ENCODE measurements at places on chromosomes 5 and 9.

- DNase-seq = no peak
Observed at GRCh38 chr9:4069457-4070153, 230.3 kb downstream of the GLIS3 start.

DNA sequence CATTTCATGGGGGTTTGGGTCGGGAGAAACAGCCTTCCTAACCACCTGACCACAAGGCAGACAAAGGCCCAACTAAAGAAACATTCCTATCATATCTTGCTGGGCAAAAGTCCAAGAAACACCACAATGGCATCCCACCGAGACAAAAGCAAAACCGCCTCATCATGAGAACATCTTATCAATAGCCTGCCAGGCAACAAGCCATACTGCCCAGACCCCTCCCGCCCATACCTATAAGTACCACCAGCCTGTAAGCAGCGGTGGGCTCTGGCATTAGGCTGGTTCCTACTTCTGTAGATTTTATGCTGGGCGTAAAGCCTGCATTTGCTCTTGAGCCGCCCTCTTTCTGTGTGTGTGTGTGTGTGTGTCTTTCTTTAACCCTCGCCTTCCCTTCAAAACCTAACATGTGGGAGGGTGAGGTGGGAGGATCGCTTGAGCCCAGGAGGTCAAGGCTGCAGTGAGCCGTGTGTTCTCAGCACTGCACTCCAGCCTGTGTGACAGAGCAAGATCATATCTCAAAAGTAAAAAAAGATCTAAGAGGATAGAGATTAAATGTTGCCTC is 56.9 kb downstream of the PDE6A start:
- peak; percentile 91 for DNase-seq

- peak; percentile 94 for DNase-seq
Observed at GRCh38 chr5:141560725-141561483, 57.9 kb downstream of the DIAPH1 start.

GRCh38 chr5:134103397-134103796 is 11.1 kb upstream of the TCF7 start:
- no peak for DNase-seq

DNA sequence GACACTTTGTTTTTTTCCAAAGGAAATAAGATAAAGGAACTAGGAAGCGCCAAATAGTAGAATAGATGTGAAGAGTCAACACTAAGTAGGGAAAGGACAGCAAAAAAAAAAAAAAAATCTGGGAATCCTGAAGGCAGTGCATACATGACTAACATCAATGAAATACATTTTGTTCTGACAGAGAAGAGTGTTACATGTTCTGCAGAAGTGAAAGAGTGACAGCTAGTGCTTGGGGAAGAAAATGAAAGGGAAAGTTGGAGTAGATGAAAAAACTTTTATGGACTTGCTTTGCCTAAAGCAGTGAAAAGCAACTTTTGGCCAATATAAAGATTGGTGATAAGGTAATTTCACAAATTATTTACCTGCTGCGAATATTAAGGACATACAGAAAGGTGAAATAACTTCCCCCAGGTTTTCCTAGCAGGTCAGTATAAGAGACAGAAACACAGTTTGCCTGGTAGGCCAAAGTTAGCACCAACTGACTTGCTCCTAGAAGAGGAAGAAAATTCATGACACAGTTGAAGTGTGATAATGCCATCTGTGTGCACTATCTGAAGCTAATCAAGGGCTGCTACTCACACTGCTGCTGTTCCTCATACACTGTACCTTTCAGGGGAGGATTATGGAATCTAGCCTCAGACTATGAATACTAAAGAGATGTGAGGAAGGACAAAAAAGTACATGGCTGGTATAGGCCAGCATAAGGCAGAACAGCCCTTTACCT is 38.6 kb downstream of the RANBP6 start:
- no peak for DNase-seq

DNA sequence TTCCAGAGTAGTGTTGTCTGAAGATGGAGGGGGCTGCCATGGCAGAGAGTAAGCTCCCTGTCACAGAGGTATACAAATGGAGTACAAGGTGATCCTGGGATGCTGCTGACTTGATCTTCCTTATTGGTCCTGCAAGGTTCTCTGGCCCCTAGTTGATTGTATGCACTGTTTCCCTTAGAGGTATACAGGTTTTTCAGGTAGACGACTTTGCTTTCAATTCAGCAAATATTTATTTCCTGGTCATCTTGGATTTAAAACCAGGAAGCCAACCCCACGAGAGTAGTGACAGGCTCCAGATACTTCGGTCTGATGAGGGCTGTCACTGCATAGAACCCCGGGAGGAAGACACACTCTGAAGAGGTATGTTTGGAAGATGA is 16.5 kb upstream of the TRIM14 start:
- DNase-seq = no peak

- DNase-seq = no peak
Observed at GRCh38 chr5:72457491-72457890, 49.7 kb downstream of the ZNF366 start.

- DNase-seq = peak; percentile 84
Observed at GRCh38 chr5:150458802-150459557, 9.4 kb upstream of the RPS14 start.

- no peak for DNase-seq
Observed at GRCh38 chr5:24135536-24135935, 509.2 kb downstream of the CDH10 start.

GRCh38 chr5:154784856-154785255 is 29.7 kb downstream of the LARP1 start:
- no peak for DNase-seq

- no peak for DNase-seq
Observed at GRCh38 chr9:111023128-111023527, 15.1 kb downstream of the LPAR1 start.

DNA sequence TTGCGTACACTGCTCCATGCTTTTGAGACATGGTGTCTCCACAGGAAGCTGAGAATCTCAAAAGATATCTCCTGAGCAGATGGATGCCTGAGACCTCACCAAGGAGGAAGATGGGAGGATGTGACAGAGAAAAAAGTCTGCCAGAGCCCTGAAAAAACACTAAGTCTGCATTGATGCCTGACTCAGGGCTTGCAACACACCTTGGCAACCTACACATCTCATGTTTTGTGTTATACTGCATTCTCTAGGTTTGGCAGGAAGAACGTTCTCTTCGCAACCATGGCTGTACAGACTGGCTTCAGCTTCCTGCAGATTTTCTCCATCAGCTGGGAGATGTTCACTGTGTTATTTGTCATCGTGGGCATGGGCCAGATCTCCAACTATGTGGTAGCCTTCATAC is 19.2 kb downstream of the SLC22A4 start:
- DNase-seq = no peak

DNA sequence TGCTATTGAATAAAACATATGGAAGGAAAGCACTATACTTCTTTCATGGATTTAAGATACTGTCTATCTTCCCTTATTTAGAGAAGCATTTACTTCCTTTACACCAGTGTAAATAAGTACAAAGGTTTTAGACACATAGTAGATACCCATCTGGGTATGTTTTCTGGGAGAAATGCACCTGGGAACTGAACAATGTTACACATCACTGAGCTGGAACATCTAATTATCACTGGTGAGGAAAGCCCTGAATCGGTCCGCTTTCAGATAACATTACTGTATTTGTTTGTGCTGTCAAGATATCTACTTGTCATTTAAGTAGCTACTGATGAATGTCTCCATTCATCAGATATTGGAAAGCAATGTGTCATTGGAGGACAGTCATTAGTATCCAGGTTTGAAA is 964.7 kb upstream of the PTPRD start:
- DNase-seq = no peak

DNA sequence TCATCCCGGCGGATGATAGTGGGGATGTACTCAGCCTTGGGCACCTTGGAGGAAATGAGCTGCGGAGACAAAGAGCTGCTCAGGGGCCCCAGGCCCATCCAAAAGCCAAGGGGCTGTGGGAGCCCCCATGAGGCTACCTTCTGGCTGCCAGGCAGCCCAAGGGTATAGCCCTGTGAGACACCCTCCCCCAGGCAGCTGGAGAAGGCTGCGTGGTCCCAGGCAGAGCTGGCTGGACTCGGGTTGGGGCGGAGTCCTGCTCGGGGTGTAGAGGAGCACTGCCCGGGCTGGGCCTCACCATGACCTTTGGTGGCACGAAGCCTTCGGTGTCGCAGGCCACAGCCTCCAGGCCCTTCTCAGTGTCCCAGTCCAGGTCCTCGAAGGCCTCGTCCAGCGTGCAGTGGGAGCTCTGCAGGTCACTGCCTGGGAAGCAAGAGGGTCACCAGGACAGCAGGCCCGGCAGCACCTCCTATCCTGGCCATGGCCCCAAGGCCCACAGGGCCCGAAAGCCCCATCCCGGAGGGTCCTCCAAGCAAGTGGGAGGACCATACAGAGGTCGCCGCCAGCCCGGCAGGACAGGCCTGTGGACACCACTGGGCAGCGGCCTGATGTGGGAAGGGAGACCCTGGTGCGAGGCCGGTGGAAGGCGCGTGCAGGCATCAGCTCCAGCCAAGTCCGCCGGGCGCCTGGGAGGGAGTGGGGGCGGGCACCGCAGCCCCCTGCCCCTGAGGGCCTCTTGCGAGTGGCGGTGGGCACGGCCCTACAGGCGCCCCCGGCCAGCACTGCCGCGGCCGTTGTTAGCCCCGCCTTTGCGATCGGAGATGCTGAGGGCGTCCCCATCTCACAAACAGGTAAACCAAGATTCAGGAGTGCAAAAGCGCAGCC is 6.1 kb downstream of the NSMF start:
- DNase-seq = no peak

GRCh38 chr5:61650661-61651060 is 318.6 kb downstream of the ZSWIM6 start:
- DNase-seq = no peak

GRCh38 chr9:38619556-38620447 is 594 bp downstream of the ANKRD18A start:
- DNase-seq = no peak

GRCh38 chr9:21255538-21256212 is 15.9 kb upstream of the IFNA14 start:
- DNase-seq = no peak

DNA sequence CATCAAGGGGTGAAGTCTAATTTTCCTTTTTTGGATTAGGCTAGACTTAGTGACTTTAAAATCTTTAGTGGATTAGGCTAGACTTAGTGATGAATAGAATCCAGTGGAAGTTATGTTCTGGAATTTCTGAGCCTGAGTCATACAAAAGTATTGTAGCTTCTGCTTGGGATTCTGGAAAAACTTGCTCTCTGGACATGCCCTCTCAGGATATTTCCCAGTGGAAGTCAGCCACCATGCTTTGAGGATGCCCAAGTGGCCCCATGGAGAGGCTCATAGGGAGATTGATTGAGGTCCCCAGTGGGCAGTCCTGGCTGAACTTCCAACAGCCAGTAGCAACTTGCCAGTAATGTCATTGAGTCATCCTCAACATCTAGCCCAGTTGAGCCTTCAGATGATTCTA is 112.4 kb upstream of the PRLR start:
- DNase-seq = no peak

GRCh38 chr5:103259705-103260355 is 1.3 kb downstream of the MACIR start:
- DNase-seq = no peak

DNA sequence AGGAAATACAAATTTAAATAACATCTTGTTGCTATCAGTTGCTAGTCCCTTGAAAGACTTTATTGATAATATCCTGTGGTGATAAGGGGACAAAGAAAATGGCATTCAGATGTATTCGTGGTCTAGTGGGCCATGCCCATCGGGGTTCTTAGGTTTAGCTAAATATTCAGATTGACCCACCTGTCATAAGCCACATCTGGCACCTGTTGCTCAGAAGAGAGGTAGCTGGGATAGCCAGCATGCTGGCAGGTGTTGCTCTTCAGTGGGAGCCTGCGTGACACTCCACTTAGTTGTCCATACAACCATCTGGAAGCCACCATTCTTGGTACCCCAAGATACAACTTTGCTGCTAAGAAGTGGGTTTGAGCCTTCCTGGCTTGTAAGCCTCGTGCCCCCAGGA is 36.7 kb downstream of the F2RL2 start:
- DNase-seq = no peak

GRCh38 chr9:13993632-13994185 is 320.2 kb downstream of the NFIB start:
- DNase-seq = no peak

- no peak for DNase-seq
Observed at GRCh38 chr9:25078202-25078601, 532.5 kb upstream of the IZUMO3 start.

- DNase-seq = peak; percentile 80
Observed at GRCh38 chr5:106397700-106398099, 1273.0 kb downstream of the EFNA5 start.

GRCh38 chr5:137627706-137628105 is 108.2 kb downstream of the KLHL3 start:
- DNase-seq = no peak

DNA sequence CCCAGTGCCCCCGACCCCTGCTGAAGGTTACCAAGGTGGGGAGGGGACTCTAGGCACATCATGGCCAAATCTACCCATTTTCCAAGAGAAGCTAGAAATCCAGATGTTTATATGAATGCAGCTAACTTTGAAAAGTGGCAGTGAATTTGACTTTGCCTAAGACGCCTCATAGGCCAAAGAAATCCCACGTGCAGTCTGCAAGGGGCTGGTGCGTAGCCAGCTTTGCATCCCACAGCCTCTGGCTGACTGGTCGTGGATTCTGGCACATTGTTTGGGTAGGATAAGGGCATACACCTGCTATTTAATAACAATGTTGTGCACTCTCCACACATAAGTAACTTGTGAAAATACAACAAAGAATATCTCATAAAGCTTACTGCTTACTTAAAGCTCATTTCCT is 3.5 kb upstream of the GADD45G start:
- DNase-seq = no peak

- DNase-seq = peak; percentile 68
Observed at GRCh38 chr5:40736103-40736875, 19.5 kb downstream of the TTC33 start.

DNA sequence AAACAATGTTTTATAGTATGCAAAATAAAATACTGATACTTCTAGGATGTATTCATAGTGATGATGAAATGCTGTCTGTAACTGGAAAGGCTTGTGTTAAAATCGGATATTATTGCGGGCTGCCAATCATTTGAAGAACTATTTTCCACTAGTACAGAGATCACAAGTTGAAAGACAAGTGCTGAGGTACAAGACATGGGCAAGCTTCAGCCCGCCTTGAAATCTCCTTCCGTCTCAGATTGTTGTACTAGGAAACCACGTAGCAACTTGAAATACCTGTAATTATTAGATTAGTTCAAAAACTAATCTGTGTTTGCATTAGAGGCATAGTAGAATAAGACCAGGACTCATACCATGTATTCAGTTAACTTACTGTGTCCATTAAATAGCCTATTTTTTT is 218.2 kb downstream of the ARHGEF28 start:
- DNase-seq = no peak

DNA sequence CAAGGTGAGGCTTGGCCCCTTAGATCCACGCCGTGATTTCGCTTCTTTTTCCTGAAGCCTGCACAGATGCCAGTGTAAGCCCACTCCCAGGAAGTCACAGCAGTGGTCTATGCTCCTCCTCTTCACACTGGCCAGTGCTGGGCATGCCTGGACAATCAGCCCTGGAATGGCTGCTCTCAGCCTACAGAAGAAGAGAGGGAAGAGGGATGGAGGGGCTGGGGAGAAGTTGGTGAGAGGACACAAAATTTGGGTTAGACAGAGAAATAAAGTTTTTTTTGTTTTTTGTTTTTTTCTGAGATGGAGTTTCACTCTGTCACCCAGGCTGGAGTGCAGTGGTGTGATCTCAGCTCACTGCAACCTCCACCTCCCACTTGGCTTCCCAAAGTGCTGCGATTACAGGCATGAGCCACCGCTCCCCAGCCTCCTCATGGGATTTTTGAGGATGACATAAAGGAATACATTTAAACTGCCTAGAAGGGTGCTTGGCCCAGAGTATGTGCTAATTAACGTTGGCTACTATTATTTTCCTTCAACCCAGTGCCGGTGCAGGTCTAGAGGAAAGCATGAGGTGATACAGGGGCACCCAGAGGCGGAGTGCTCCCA is 830 bp downstream of the S100Z start:
- no peak for DNase-seq

GRCh38 chr5:119365847-119366539 is 10.2 kb downstream of the TNFAIP8 start:
- no peak for DNase-seq
